Activated CD4-positive, alpha-beta T cell treated with anti-CD3 and anti-CD28 coated beads, Interleukin-2, amount 10 ng/mL, durations not matched to agents 24 days and 14 days (primary cell): ENCODE measurements at places on chromosomes 12 and 14. TPM values are rescaled to one million over a fixed set of nuclear protein-coding genes. Genes with fewer than 3 reads are reported as not detected.

LMNTD1 gene
- not detected in 2 replicates for total RNA-seq

SIX4 gene
- total RNA-seq: 0.23 and 0.52 TPM in 2 replicates

LRRC9 gene
- total RNA-seq: not detected in 2 replicates

- H3K27ac ChIP-seq: no peak overlapping the region
Observed at GRCh38 chr12:79344855-79345847, 345.6 kb downstream of the PAWR start.

DNA sequence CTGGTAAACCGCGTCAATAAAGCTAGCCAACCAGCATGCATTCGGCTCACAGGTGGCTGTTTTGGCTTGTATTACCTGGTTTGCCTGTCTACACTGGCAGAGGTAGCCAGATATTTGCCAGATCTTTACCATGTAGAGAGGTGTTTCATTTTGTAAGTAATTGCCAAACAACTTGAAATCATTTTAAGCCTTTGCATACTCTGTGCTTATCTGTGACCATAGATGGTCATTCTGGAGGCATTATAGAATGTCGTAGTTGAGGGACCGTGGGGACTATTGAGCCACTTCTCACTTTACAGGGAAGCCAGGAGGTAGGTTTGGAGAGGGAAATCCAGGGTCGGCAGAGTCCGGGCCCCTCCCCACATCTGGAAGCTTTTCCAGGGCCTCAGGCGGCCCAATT is 5.9 kb downstream of the ADGRD1 start:
- no peak overlapping the region for H3K4me3 ChIP-seq
- H3K27ac ChIP-seq: no peak overlapping the region
- no peaks in the 10 kb centered on the region for H3K36me3 ChIP-seq
- H3K27me3 ChIP-seq: no peaks in the 10 kb centered on the region
- no peaks in the 10 kb centered on the region for H3K4me1 ChIP-seq

DNA sequence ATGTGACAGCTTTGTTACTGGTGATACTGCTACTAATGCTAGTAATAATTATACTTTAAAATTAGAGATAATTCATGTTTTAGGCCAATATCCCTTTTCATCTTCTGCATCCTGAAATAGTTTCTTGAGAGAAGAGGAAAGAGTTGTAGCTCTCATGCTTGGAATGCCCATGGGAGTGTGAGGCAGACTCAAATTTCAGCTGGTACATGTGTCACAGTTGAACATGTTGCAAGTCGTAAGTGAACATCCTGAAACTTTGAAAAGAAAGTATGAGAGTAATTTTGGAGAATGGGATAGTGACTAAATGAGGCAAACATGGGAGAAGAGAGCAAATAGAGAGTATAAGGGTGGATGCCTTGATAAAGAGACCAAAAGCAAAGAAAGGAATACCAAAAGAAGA is 168.0 kb downstream of the TMTC3 start:
- H3K27ac ChIP-seq: no peak overlapping the region
- H3K36me3 ChIP-seq: no peaks in the 10 kb centered on the region
- no peak for DNase-seq
- peaks cover 2% of the 10 kb centered on the region for H3K4me1 ChIP-seq
- H3K4me3 ChIP-seq: no peak overlapping the region

- no peak overlapping the region for H3K27ac ChIP-seq
- DNase-seq: no peak
- H3K27me3 ChIP-seq: no peaks in the 10 kb centered on the region
Observed at GRCh38 chr12:90653040-90653439, 301.9 kb downstream of the CCER1 start.

GRCh38 chr14:75175677-75176141 is 703 bp downstream of the TMED10 start:
- DNase-seq: no peak
- H3K4me3 ChIP-seq: peak overlapping the region; percentile 92
- peaks cover 5% of the 10 kb centered on the region for H3K27me3 ChIP-seq
- peak overlapping the region; percentile 98 for H3K27ac ChIP-seq
